T-helper 2 cell (primary cell): ENCODE measurements at places on chromosomes 6 and 20.

DNA sequence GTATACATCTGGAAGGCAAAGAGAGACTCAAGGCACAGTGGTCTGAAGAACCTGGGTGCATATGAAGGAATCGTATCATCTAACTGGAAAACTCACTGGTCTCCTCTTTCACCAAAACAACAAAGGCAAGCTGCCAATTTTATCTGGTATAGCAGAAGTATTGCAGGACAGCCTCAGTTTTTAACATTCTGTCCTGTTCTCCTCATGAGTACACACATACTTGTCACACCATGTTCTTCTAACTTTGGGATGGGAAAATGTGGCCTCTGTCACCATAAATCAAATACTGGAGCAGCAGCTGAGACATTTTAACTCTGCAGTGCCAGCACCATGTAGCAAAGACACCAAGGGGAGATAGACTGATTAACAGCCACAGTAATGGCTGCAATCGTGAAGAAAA is 199.1 kb upstream of the CNR1 start:
- no peak for DNase-seq

GRCh38 chr6:30396833-30397479 is 52.0 kb downstream of the RPP21 start:
- peak; percentile 79 for DNase-seq

GRCh38 chr20:54029176-54029575 is 41.2 kb downstream of the BCAS1 start:
- no peak for DNase-seq

DNA sequence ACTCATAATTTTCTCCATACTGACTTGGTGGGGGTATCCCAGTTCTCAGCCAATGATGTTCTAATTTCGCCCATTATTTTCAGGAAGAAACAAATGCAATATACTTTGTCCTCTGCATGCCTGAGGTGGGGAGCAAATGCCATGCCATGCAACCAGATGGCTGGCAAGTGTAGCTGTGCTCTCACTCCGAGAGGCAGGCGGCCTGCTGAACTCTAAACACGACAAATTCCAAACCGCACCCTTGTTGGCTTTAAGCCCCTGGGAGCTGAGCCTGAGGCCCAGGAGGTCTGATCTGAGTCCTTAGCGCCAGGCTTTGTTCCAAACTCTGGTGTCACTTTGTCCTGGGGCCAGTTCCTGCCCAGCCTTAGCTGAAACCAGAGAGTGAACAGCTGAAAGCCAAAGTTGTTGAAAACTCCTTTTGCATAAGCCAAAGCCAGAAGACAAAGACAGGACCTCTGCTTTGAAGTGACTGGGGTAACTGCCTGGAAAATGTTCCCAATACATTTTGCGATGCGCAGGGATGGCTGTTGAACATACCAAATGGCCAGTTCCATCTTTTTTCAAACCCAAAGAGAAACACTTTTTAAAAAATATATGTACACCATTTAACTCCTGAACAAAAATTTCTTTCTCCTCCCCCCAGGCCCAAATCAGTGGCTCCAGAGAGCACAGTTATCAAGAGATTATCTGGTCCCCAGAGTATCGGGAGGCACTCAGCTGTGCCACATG is 46.2 kb downstream of the TTI1 start:
- no peak for DNase-seq

GRCh38 chr6:4965562-4966389 is 38.1 kb downstream of the RPP40 start:
- no peak for DNase-seq

- DNase-seq: no peak
These were observed 142.2 kb upstream of the AFDN start for GRCh38 chr6:167684276-167685104.
